G401 (cell line): ENCODE measurements at places on chromosomes 1 and 21. TPM values are rescaled to one million over a fixed set of nuclear protein-coding genes. Genes with fewer than 3 reads are reported as not detected.

- no peak for DNase-seq
Measured at GRCh38 chr1:10473145-10473765, 926 bp upstream of the DFFA start.

DNA sequence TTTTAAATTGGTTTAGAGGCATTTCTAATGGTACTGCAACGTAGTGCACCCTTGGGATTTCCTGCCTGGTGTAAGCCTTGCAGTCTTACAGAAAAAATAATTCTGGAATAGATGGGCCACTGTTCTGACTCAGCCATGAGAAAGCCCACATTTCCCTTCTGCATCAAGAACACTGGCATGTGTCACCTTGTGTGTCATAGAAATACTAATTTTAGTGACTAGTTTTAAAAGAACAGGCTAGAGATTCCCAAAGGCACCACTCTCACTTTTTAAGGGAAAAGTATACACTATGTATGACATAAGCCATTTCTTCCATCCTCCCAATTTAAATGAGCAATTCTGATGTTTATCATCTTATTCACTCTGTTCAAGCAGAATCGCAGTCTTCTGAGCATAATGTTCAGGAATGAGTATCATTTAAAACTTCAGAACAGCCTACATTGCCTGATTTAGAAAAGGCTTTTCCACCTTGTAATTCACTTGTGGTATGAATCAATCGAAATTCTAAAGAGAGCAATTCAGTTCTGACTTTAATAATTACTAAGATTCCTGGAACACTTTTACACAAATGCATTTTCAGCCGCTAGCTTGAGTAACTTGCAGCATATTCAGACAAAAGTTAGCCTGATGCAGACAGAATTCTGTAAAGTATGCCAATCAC, 18.8 kb downstream of the RGS13 start:
- DNase-seq: no peak

The FMO5 gene
- 0.24 and 1.2 TPM in 2 replicates for total RNA-seq

GRCh38 chr1:243559575-243560162, 290.4 kb downstream of the AKT3 start:
- peak; percentile 53 for DNase-seq

DNA sequence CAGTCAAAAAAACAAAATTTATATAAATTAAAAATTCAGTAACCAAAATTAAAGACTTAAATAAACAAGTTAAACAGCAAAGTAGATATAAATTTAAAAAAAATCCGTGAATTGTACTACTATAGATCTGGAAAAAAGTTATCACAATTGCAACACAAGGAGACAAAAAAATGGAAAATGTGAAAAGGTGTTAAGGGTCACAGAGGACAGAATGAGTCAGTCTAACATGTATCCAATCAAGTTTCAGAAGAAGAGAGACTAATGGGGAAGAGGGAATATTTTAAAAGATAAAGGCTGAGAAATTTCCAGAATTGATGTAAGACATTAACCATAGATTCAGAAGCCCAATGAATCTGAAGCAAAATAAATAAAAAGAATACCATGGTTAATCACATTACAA, 46.0 kb downstream of the USP24 start:
- no peak for DNase-seq

The LMX1A gene
- total RNA-seq: not detected in 2 replicates

GRCh38 chr1:30010506-30011106, 712.8 kb downstream of the MATN1 start:
- no peak for DNase-seq

The ETNK2 gene
- total RNA-seq: 11.9 and 15.8 TPM in 2 replicates

DNA sequence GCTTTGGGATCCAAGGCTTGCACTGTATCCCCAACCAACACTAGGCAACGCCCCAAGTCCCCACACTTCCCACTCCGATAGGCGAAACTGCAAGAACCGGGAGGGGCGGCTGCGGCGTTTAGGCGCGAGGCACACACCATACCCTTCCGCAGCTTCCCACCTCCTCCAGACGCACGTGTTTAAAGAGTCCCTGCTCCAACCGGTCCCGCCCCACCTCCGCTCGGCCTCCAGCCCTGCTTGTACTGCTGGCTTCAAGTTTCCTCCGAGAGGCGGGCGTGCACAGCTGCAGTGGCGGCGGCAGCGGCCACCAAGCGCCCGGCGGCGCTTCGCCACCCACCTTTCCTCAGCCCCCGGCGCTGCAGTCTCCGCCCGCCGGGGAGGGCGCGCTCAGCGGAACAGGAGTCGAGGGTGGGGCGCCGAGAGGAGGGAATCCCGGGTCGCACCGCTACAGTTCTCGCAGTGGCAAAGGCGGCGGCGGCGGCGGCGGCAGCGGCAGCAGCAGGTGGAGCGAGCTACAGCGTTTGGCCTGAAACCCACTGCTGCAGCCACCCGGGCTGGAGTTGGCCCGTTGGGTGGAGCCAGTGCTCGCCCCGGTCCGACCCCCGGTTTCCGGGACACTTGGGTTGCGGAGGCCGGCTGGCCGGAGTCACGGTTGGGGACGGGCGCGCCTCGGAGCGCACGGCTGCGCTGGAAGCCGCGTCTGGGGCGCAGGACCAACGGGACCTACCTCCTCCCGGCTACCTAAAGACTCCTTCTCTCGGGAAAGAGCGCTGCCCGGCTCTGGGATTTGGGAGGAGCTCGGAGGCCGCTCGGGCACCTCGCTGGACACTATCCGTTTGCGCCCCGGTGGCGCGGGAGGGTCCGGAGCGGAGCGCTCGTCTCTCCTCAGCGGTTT, at the start of gene CNIH3:
TSS of gene CNIH3 (plus strand) at position 457 of the 895 bp plus-strand sequence. CDS start 858 bp downstream, outside the sequence.
- DNase-seq: no peak

GRCh38 chr1:31041529-31041928, 24.0 kb downstream of the PUM1 start:
- no peak for DNase-seq

GRCh38 chr1:31879981-31880608, 58.1 kb downstream of the PTP4A2 start:
- DNase-seq: no peak

GRCh38 chr1:2602866-2603520, 16.4 kb downstream of the PRXL2B start:
- no peak for DNase-seq

DNA sequence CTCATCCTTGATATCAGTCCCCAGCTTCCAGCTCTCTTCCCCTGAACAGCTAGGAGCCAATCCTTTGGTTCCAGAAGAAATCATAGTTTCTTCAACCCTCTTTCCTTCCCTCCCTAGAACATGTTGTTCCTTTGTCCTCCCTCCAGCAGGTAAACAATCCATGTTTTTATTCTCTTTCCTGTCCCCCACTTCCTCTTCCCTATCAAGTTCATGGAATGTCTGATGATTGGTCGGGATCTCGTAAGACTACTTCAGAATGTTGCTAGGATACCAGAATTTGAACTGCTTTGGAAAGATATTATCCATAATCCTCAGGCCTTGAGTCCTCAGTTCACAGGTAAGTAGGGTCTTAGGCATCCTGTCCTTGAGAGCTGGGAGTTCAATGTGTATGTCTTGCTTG, 23.1 kb upstream of the SLC27A3 start:
- no peak for DNase-seq

The CD1D gene
- total RNA-seq: not detected in 2 replicates
